Brain pericyte (primary cell): ENCODE measurements at places on chromosomes 5 and 9.

DNA sequence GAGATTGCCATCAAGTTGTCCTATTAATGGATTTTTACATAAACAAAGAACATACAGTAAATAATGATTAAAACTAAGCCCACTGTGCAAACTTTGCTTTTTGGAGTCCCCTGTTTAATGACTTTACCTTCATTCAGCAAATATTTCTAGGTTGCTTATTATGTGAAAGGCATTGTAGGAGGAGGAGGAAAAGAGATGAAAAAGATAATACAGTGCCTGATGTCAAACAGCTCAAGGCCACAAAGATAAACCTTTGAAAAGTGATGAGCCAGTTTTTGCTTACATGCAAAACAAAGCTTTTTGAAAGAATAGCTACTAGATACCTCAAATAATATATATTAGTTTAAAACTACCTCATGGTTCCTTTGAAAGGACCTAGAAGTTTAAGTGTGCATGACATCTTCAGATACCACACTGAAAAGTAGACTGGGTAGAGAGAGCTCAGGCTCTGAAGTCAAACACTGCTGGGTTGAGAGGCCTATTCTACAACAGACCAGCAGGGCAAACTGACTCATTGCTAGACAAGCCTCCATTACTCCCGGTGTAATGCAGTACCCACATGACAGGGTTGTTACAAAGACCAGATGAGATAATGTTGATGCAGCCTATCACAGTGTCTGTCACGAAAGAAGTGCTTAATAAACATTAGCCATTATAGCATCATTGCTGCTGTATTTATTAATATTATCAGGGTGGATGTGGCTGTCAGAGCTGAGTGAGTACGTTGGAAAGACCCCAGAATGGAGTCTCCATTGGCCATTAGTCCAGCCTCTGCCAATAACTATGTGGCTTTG lies 11.8 kb downstream of the DEPDC1B start:
- DNase-seq, result no peak

- DNase-seq, result no peak
Measured at GRCh38 chr9:134062461-134063087, 5.3 kb downstream of the BRD3 start.

- no peak for DNase-seq
Measured at GRCh38 chr5:132425009-132425937, 55.8 kb downstream of the SLC22A5 start.

- DNase-seq, result no peak
Measured at GRCh38 chr5:31378838-31379237, 153.1 kb downstream of the DROSHA start.

- DNase-seq, result no peak
Measured at GRCh38 chr5:137220523-137220927, 278.6 kb downstream of the SPOCK1 start.

DNA sequence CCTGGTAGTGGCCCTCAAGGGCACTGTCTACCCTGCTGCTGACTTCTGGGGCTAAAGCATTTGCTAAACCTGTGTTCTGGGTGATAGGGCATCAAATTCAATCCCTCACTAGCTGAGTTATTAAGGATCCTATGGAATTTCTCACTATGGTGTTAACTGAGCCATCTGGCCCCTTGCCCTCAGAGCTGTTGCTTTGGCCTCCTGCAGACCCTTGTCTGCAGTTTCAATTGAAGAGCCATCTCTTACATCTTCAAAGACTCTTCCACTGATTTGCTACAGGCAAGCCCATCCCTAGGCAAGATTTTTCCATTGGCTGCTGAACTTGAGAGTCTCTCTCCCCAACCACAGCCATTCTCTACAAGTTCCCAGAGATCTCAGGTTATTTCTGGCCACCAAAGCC lies 418.2 kb downstream of the ZNF608 start:
- no peak for DNase-seq

- DNase-seq, result no peak
Measured at GRCh38 chr9:70941191-70941590, 180.2 kb downstream of the TRPM3 start.

DNA sequence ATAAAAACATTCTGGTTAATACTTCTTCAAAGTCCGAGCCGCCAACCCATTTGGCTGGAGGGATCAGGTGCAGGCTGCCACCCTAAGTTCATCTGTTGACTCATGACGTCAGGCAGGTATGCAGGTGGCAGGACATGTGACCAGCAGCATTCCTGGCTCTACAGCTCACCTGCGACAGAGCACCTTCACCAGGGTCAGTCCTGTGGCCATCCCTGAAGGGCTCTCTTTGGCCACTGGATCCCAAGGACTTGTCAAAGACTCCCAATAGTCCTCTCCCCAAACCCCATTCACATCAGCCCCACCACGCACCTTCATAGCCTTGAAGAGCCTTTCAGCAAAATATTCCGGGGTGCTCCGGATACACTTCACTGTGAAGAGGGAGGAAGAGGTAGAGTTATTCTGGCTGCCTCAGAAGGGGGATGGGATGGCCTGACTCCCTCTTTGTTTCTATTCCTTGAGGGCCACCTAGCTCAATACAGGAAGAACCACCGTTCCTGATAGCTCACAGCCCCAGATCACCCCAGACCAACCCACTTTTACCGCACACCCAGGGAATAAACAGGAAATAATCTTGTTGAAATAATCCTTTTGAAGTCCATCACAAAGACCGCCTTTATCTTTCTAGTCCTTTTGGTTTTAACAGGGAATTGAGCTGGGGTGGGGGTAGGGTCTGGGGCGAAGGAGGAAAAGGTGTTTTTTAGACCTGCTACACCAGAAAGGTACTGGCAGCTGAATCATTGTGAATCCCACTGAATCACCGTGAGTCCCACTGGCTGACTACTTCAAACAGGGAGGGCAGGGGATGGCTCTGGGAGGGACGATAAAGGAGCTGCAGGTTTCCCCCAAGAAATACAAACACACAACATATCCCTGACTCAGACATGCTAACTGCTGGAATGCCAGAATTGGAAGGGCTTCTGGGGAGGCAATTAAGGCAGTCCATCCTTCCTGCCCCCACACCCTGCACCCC lies 26.4 kb downstream of the ANXA6 start:
- DNase-seq, result no peak

DNA sequence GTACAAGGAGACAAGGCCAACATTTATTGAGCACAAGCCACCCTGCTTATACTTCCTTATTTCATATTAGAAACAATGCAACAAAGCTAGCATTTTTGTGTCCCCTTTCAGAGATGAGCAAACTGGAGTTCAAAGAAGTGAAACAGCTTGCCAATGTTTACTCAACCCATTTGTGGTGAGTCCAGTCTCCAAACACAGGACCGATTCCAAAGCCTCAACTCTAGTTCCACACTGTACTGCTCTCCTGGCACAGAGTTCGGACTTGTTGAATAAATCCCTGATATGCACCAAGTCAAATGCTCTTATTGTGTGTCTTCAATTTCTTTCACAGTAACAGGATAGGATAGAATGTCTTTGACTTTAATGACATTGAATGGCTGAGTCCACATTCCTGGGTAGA lies 604.8 kb upstream of the BRINP1 start:
- DNase-seq, result no peak

DNA sequence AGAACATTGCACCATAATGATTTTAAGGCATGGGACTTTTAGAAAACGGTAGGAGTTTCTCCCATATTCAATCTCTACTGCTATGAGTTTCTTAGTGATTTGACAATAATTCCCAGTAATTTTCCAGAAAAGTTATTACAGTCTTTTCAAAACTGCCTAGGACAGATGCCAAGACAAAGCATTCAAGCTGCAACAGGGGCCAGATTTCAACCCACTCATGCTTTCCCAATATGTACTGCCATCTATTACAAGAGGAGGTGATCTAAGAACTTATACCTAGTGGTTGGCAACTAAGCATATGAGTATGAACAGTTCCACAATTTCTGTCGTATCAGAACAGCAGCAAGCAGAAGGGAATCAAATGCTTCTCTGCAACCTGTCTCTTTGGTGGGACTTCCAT lies 95.1 kb upstream of the TMED7 start:
- no peak for DNase-seq

GRCh38 chr9:115548609-115549260 lies 430.8 kb upstream of the TNC start:
- DNase-seq, result no peak

- DNase-seq, result no peak
Measured at GRCh38 chr5:8685704-8686103, 816.8 kb downstream of the MTRR start.

GRCh38 chr5:171485668-171486067 lies 66.2 kb downstream of the FGF18 start:
- no peak for DNase-seq

- no peak for DNase-seq
Measured at GRCh38 chr5:37840053-37841034, 503 bp upstream of the GDNF start.

- no peak for DNase-seq
Measured at GRCh38 chr5:158868546-158868945, 231.2 kb downstream of the EBF1 start.

- DNase-seq, result no peak
Measured at GRCh38 chr9:114461468-114461867, 43.8 kb downstream of the WHRN start.

DNA sequence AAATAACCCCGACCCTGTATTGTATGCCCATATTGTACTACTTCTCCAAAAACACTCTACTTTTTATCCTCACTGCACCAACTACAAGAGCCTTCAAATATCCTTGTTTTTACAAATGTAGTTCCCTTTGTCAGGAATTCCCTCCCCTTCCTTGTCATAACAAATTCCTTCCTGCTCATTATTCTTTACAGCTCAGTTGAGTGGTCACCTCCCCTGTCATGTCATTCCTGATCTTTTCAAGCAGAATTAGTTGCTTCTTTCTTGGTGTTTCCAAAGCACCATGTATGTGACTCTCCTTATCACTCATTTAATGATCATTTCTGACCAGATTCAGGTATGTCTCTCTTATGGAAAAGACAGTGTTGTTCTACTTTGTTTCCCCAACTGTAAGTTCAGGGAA lies 194.2 kb upstream of the SMC2 start:
- DNase-seq, result no peak

GRCh38 chr9:126449725-126450667 lies 123.4 kb downstream of the MVB12B start:
- no peak for DNase-seq

GRCh38 chr5:148466236-148466580 lies 82.5 kb downstream of the FBXO38 start:
- no peak for DNase-seq

DNA sequence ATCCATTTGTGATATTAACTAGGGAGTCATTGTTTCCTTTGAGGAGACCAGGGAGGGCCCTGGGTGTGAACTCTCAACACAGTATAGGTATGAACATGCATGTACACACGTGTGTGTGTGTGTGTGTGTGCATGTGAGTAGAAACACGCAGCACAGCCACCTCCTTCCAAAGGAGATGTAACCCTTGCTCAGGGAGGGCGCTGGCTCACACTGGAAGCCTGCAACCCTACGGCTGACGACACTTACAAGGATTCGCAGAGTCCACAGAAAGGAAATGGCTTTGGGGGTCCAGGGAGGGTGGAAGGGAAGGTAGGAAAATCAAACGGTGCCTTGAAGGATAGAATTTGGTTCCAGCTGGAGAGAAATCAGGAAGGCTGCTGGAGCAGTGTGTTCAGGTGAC lies 21.9 kb downstream of the TRIP13 start:
- no peak for DNase-seq

- no peak for DNase-seq
Measured at GRCh38 chr5:139383275-139383992, at the start of gene SLC23A1. Gene SLC23A1, minus strand, starts transcription at chr5:139383297. Its CDS starts 44 bp downstream, at chr5:139383253.

DNA sequence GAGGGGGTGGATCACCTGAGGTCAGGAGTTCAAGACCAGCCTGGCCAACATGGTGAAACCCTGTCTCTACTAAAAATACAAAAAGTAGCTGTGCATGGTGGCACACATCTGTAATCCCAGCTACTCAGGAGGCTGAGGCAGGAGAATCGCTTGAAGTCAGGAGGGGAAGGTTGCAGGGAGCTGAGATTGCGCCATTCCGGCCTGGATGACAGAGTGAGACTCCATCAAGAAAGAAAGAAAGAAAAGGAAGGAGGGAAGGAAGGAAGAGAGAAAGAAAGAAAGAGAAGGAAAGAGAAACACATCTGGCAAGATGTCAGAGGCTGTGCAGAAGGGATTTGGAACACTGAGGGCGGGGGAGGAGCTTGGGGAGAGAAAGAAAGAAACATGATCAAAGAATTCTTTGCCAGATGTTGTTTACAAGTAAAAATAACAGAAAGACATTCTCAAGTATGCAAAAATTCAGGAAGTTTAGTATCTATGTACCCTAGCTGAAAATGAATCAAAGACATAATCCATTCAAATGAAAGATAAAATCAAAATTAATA lies 93.7 kb downstream of the AK8 start:
- no peak for DNase-seq

- DNase-seq, result no peak
Measured at GRCh38 chr5:10704949-10705621, 55.9 kb downstream of the DAP start.

DNA sequence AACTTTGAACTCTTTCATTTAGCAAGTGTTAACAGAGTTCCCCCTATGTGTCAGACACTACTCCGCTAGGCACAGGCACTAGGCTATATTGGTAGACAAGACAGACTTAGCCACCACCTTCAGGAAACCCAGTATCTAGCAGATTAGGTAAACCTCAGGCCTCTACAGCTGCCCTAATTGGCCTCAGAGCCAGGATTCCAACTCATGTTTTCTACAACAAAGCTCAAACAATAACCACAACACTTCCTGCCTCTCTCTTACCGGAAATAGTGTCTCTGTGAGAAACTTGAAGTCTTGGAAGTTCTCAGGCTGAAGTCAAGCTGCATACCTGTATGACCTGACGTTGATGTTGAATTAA lies 116.6 kb upstream of the SLC44A1 start:
- DNase-seq, result no peak

DNA sequence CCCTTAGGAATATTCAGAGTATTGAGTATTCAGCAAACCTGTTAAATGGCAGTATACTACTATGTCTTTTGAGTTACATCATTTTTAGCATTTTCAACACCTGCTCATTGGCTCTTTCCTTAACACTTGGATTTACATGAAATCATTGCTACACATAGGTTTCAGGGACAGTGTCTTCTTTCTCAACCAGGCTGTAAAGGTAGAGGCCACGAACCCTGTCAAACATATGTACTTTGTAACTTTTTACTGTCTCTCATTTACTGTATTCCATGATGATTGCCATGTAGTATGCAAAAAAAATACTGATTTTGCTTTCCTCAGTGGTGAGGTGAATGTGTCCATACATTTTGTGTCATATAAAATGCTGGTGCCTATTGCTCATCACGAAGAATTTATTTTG lies 264.4 kb downstream of the SLCO4C1 start:
- no peak for DNase-seq

GRCh38 chr9:99353408-99353807 lies 131.3 kb downstream of the SEC61B start:
- DNase-seq, result no peak

DNA sequence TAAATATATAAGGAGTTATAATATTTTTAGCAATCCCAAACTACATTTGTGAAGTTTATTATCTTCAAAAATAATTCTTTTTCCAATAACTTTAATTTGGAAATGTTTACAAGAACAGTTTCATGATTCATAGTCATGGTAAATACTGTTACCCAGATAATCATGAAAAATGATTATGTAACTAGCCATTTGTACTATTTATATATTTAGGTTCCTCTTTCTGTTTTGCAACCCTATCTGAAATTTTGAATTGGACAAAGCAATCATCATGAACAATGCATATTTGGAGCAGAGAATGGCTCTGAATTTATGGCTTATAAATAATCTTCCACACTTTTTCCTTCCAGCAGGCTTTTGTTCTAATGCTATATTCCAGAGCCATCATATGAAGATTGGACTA lies 499.7 kb downstream of the SLCO4C1 start:
- DNase-seq, result no peak

- DNase-seq, result no peak
Measured at GRCh38 chr5:167812871-167813270, 478.6 kb upstream of the WWC1 start.
